T-helper 17 cell (primary cell): ENCODE measurements at places on chromosomes 4 and X.

DNA sequence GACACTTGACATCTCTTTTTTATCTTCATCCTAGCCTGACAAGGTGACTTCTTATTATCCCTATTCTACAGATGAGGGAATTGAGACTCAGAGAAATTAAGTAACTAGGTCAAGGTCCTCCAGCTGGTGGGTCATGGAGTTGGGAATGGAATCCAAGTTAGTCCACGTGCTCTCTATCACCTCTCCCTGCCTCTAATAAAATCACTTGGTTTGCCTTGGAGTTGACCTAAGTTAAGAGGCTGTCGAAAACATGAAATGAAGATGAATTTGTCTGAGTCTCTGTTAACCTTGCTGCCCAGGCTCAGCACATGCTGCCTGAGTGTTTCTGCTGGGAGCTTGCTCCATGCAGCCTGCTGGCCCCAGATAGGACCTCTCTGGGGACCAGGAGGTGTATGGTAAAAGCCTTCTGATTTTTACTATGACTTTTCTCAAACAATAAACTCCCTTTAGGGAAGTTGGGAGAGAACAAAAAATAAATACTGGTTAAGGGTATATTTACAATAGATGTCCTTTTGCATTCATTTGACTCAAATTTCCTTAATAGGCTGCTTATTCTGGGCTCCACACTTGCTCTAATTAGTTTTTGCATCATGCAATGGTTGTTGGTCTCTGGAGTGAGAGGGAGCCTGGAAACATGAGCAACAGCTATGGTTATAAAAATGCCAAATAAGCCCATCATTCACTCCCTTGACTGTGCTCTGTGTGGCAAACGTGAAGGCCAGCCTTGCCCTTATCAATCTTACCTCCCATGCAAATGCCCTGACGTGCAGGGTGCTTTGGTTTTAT is 61.6 kb upstream of the DHX15 start:
- no peak for DNase-seq
- H3K27me3 ChIP-seq: peaks cover 49% of the 10 kb centered on the region
- H3K27ac ChIP-seq: no peak overlapping the region
- no peaks in the 10 kb centered on the region for H3K36me3 ChIP-seq
- H3K4me3 ChIP-seq: no peak overlapping the region

- no peaks in the 10 kb centered on the region for H3K27me3 ChIP-seq
- H3K4me1 ChIP-seq: no peaks in the 10 kb centered on the region
- no peak for DNase-seq
- no peak overlapping the region for H3K27ac ChIP-seq
- H3K4me3 ChIP-seq: no peak overlapping the region
- H3K36me3 ChIP-seq: no peaks in the 10 kb centered on the region
Observed at GRCh38 chr4:36010397-36010929, 233.9 kb downstream of the ARAP2 start.

GRCh38 chr4:1991087-1991486 is 17.7 kb downstream of the NELFA start:
- no peaks in the 10 kb centered on the region for H3K27me3 ChIP-seq
- H3K27ac ChIP-seq: no peak overlapping the region
- H3K4me1 ChIP-seq: peaks cover 4% of the 10 kb centered on the region
- no peak for DNase-seq
- peaks cover 2% of the 10 kb centered on the region for H3K36me3 ChIP-seq

DNA sequence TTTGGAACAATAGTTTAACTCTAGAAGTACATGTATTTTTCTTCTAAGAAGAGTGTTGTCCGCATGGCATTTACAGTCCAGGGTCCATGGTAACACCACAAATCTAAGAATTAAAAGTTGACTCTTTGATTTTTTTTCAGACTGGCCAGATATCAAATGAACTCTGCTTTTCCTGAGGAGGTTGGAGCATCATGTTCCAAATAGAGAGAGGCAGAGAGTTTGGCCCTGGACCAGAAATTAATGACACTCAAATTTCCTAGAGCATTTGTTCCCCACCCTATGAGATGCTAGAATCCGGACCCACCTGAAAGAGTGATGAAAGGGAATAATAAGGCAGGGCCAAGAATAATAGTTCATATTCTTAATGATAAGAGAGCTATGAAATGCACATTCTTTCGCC is 47.0 kb upstream of the NAP1L5 start:
- DNase-seq: no peak
- no peaks in the 10 kb centered on the region for H3K4me1 ChIP-seq
- H3K4me3 ChIP-seq: no peak overlapping the region
- no peak overlapping the region for H3K27ac ChIP-seq
- H3K36me3 ChIP-seq: no peaks in the 10 kb centered on the region

GRCh38 chr4:32931475-32931874 is 2211.3 kb downstream of the PCDH7 start:
- H3K4me1 ChIP-seq: no peaks in the 10 kb centered on the region
- no peaks in the 10 kb centered on the region for H3K36me3 ChIP-seq
- no peaks in the 10 kb centered on the region for H3K27me3 ChIP-seq
- no peak overlapping the region for H3K4me3 ChIP-seq

GRCh38 chr4:157808796-157809383 is 363.9 kb downstream of the GASK1B start:
- no peaks in the 10 kb centered on the region for H3K27me3 ChIP-seq
- H3K4me1 ChIP-seq: no peaks in the 10 kb centered on the region
- no peak for DNase-seq

GRCh38 chrX:153764786-153765137 is 713 bp downstream of the PLXNB3 start:
- no peaks in the 10 kb centered on the region for H3K27me3 ChIP-seq
- no peak for DNase-seq
- peaks cover 6% of the 10 kb centered on the region for H3K4me1 ChIP-seq
- H3K4me3 ChIP-seq: no peak overlapping the region
